ENCODE measurements at places on chromosomes 7 and 10.

DNA sequence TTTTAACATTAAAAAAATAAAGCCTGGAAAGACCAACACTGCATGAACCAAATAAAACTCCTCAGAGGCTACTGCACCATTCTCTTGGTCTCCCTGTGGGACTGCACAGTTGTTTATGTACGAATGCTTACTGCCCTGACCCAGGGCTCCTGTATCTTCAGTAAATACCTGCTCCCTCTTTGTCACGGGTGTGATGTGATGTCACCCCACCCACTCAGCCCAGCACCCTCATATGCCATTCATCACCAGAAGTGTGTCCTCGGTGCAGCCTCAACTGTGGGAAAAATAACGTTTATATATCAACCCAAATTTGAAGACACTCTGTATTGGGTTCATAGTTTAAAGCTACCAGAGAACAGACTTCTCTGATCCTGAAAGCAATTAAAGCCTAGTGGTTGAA lies 14.0 kb upstream of the SH3PXD2A start:
- no peak for DNase-seq

- DNase-seq, result no peak
Measured at GRCh38 chr10:5033061-5033778, 29.6 kb upstream of the AKR1C2 start.

DNA sequence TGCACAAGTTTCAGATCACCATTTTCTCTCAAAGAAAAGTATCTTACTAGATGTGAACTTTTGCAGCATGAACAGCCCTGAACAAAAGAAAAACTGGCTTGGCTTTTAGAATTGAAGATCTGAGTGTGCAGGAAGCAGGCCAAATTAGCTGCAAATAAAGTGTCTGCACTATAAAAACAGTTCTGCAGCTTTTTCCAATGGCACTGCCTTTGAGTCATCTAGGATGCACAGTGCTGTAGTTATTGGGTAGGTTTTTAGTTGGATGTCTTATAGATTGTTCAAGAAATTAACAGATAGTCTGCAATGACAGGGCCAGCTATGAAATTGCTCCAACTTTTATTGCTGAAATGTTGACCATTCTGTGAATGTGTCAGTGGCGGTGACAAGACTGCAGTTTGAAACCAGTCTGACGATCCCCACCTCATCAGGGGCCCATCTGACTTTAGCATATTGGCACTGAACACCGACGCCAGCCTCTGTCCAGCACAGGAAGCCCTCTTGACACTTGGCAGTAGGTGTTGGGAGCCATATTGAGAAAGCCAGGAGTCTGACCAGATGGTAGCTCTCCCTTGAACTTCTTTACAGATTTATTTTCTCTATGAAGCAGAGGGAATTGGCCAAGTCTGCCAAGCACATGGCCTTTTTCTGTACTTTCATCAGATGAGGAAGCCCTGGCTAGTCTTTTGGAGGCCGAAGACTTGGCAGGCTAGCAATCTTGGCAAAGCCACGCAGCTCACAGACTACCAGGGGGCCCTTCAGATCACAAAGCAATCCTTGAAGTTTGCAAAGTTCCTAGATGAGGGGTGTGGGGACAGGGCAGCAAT lies 490.6 kb downstream of the NEBL start:
- DNase-seq, result no peak

- no peak for DNase-seq
Measured at GRCh38 chr10:121078672-121079102, 227.5 kb downstream of the WDR11 start.

DNA sequence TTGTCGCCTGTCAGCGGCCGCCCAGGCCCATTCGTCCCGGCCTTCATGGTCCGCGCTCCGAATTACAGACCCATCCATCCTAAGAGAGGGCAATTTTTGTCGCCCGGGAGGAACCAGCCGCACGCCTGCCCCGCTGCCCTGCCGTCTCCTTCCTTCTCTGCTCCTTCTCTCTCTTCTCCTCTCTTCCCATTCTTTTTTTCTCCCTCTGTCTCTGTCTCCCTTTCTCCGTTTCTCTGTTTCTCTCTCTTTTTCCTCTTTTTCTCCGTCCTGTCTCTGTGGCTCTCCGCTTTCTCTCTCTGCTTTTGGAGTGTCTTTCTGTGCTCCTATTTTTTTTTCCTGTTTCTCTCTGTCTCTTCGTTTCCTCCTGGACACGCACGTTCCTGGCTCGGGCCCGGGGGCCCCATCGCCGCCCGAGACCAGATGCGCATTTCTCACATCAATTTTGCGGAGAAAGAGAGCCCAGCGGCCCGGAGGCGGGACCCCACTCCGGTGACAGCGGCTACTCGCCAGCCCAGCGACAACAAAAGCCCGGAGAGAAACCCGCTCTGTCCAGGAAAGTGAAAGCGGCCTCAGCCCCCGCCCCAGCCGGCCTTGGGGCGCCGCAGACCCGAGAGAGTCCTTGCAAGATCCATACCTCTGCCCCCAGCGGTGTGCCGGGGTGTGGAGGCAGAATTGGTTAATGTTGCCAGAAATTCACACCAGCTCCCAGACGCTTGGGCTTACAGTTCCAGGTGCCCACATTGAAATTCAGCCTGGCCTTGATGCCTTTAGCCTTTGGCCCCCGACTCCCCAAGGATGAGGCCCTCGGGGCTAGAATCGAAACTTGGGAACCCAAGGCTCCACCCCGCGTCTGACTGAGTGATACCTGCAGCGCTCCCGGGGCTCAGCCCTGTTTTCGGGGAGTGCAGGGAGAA lies 4.1 kb downstream of the LBX1 start:
- no peak for DNase-seq

GRCh38 chr7:99143521-99143852 lies 421 bp downstream of the SMURF1 start:
- no peak for DNase-seq

GRCh38 chr10:60566096-60566495 lies 176.4 kb upstream of the ANK3 start:
- DNase-seq, result no peak

GRCh38 chr7:107080099-107080505 lies 35.6 kb downstream of the PRKAR2B start:
- no peak for DNase-seq

GRCh38 chr10:9342885-9343570 lies 1288.5 kb downstream of the GATA3 start:
- DNase-seq, result no peak

- no peak for DNase-seq
Measured at GRCh38 chr10:63487990-63488389, 22.2 kb upstream of the JMJD1C start.

- no peak for DNase-seq
Measured at GRCh38 chr7:143205560-143206293, 16.1 kb upstream of the TAS2R40 start.

- no peak for DNase-seq
Measured at GRCh38 chr10:98411768-98412167, 3.2 kb downstream of the PYROXD2 start.

- DNase-seq, result no peak
Measured at GRCh38 chr10:78166261-78166660, 132.6 kb downstream of the RPS24 start.

GRCh38 chr10:29676732-29677131 lies 42.0 kb upstream of the SVIL start:
- DNase-seq, result no peak

GRCh38 chr10:117374506-117375359 lies 507 bp downstream of the PDZD8 start:
- DNase-seq, result peak; percentile 1

- DNase-seq, result no peak
Measured at GRCh38 chr10:66924674-66925345, 1.0 kb upstream of the LRRTM3 start.

DNA sequence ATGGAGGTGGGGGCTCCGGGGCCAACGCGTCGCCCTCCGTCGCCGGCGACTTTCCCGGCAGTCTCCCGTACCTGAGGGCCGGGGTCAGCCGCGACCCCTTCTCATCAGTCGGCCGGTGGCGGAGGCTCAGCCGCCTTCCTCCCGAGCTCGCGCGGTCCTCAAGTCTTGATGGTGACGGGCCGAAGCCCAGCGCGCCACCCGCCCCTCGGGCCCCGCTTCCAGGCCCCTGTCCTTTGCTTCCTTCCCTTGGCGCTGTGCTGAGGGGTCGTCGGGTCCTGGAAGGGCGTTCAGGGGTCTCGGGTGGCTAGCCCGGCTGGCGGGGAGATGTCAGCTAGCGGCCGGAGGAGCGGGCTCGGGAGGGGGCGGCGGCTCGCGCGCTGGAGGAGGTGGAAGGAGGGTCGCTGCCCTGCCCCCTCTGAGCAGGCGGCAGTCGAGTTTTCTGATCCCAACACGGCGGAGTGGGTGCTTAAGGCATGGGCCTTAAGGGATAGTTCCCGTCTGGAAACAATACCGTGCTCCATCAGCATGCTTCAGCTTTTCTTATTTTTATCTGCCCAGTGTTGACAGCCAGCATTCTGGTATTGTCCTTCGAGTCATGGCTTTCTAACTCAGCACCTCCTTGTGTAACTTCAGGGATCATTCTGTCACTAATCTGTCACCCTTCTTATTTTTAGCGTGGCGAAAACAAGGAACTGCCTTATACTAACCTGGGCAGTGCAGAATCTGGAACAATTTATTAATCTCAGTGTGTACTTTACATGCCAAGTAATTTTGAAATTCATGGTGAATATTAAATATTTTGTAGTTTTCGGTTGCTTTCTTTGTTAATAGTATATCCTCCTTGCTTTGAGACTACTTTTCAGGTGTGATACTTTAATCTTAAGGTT lies 748 bp downstream of the PHTF2 start:
- DNase-seq, result peak; percentile 23

- no peak for DNase-seq
Measured at GRCh38 chr10:1214882-1215540, 158.8 kb downstream of the WDR37 start.

DNA sequence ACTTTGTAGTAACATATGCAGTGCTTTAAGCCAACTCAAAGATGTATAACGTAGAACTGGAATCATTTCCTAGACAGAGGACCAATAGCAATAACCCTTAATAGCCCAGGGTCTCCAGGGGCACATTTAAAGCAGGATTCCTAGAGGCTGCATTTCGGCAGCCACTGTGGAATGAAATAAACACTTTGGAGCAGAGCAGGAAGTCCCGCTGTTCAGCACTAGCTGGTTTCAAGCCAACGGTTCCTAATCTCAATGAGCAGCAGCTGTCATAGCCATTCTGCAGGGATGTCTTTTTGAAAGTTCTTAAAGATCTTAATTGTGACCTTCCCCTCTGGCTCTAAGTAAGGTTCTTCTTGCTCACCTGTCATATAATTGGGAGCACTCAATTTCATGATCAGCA lies 18.4 kb upstream of the MACROH2A2 start:
- DNase-seq, result no peak

GRCh38 chr10:5563991-5564536 lies 39.3 kb downstream of the CALML3 start:
- DNase-seq, result peak; percentile 57

DNA sequence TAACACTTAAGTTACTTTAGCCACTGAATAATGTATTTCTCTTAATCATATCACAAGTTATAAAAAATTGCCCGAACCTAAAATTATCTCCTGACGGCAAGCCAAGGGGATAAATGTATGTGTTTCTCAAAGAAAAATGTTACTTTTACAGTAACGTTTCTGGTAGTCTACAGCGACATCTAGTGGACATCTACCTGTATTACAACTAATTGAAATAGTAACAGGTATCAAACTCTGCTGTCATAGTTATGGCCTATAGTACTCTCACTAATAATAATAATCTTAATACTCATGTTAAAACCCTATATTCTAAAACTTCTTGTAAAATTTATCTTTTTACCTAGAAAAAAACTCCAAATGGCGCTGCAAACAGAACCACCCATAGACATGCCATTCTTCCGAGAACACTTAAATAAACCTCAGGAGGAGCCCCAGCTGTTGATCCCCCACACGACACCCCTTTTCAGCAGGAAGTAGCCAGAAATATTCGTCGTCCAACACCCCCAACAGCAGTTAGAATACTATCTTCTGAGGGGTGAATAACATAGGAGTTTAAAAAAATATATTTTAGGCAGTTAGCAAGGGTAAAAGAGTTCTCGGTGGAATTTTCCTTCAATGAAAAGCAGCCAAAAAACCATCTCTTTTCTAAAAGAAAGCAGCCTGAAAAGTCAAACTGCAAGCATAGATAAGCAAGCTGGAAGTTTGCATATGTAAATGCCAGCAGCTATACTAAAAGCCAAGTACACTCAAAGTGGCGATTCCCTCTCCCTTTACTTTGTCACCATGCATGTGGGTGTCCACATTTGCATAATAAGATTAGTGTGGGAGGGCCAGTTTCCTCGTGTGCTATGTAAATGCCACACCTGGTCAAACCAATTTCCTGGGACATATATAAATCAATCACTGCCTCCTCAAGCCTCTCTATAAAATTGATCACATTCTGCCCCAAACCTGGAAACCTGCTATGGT lies 40.5 kb upstream of the ZNF107 start:
- peak; percentile 7 for DNase-seq

DNA sequence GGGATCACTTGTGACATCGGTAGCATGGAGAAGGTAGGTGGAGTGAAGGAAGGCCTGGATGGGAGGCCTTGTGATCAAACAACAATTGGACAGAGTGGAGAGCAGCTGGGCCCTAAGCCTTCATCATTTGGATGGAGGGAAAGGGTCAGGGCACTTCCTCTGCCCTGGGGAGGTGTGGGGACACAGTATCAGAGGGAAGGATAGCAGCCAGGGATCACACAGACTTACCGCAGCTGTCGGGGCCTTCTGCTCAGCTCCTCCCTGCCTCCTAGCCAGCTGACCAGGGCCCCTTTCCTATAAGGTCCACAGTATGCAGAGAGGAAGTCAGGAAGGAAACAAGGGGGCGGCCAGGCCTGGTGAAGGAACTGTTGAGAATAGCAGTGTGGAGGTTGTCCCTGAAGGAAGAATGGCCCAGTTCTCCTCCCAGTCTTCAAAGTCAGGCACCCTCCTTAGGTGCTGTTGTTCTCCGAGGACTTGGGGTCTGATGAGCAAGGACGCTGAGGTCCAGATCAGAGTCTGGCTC lies 62.1 kb downstream of the ABCC2 start:
- DNase-seq, result no peak

DNA sequence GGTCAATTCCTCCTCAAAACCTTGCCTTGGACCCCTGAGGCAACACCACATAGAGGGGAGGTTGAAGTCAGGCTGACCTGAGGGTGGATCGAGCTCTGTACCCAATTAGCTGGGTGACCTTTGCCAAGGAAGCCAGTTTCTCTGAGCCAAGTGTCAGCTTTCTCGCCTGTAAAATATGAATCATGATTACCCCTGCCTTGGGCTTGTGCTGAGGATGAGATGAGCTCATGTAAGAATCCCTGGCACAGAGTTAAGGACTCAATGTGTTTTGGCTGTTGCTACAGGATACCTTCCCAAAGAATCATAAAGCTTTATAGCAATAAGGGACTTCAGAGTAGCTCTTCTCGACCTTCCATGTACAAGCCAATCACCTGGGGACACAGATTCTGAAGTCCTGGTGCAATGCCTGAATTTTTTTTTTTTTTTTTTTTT lies 43.5 kb upstream of the CACUL1 start:
- no peak for DNase-seq

GRCh38 chr10:101843032-101844021 lies at the start of gene KCNIP2:
Gene KCNIP2, minus strand, starts transcription at chr10:101843800. Its CDS starts 232 bp downstream, at chr10:101843568.
- DNase-seq, result peak; percentile 36

GRCh38 chr10:90352288-90352687 lies 505.6 kb downstream of the HTR7 start:
- no peak for DNase-seq

GRCh38 chr10:98611436-98611835 lies 164.7 kb upstream of the HPS1 start:
- no peak for DNase-seq

Measured in CD8-positive, alpha-beta T cell (primary cell).